Activated naive CD4-positive, alpha-beta T cell treated with anti-CD3 and anti-CD28 coated beads for 36 hours (primary cell): ENCODE measurements at places on chromosomes 16 and 17. TPM values are rescaled to one million over a fixed set of nuclear protein-coding genes. Genes with fewer than 3 reads are reported as not detected.
A peak's percentile ranks its signal among the peaks of the same experiment; 100 is the strongest.

Gene CNGB1
- total RNA-seq, result not detected

GRCh38 chr17:75872434-75873351 lies 5.7 kb downstream of the TRIM47 start:
- peak; percentile 36 for DNase-seq

GRCh38 chr16:23848958-23849357 lies 13.2 kb downstream of the PRKCB start:
- no peak for DNase-seq

GRCh38 chr17:69744512-69745070 lies 330.1 kb downstream of the MAP2K6 start:
- DNase-seq, result no peak

DNA sequence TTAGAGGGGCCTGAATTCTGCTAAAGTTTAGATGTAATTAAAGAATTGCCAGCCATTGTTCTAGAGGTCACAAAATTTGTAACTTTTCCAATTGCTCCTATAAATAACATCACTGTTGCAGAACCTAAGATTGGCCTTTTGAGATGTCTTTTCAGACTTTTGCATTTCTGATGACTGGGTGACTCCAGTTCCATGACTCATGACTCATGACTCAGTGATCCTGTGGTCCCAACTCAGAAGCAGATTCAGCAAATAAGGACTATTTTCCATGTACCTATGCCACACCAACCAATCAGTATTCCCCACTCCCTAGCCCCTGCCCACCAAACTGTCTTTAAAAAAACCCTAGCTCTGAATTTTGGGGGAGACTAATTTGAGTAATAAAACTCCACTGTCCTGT lies 740.9 kb downstream of the CDH8 start:
- DNase-seq, result no peak

DNA sequence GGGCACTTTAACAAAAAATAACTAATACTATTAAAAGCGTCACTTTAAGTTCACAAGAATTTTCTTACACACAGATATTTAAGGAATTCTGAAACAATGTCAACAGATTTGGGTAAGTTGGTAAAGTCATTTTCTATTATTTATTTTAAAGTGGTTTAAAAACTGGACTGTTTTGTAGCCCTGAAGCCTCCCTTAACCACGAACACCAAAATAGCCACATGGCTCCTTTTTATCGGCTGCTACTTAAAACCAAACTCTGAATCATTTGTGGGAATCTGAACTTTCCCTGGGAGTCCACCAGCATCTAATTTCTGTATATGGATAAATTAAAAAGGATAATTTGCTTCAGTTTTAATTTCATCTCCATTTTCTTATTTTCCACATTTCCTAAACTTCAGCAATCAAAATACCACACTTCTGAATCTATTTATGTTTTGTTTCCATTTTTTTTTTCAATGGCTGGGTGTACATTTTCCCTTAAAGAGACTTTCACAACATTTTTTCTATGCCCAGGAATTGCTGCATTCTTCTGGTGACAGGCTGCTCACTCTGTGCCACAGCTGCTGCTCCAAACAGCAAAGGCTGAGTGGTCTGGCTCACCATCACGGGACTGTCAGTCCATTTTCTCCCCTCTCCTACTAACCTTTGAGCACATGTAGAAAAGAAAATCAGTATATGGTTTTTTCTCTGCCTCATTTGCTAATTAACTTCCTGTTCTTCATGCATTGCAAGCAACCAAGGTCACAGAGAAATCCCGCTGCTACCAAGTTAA lies 255.5 kb upstream of the KCNJ16 start:
- no peak for DNase-seq
